Stimulated activated CD8-positive, alpha-beta memory T cell treated with anti-CD3 and anti-CD28 coated beads, Interleukin-15, amount 100 ng/mL, for 24 hours (primary cell): ENCODE measurements at places on chromosomes 2 and 18.

GRCh38 chr2:10588931-10589330, 100.8 kb downstream of the NOL10 start:
- no peak for DNase-seq

- DNase-seq = no peak
Measured at GRCh38 chr2:118936306-118936705, 5.7 kb upstream of the MARCO start.

DNA sequence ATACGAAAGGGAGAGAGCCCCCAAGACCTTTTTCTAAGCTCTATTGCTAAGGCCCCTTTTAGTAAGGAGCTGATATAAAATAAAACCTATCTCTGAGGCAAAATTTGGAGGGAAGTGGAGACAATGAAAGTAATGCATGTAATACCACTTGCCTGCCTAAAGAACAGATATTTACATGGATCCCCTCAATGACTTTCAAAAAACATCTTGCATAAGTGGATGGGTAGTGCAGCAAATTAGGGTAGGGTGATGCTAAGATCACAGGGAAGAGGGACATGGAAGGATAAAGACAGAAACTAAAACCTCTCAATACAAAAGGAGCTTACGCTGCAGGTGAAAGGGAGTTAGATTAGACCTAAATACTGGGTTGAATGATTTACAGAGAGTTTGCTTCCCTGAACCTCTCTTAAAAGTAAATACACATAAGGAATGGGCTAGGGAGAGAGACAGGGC, 1.1 kb downstream of the ZNF513 start:
- DNase-seq = no peak

GRCh38 chr2:142724186-142724585, 153.3 kb upstream of the KYNU start:
- DNase-seq = no peak

DNA sequence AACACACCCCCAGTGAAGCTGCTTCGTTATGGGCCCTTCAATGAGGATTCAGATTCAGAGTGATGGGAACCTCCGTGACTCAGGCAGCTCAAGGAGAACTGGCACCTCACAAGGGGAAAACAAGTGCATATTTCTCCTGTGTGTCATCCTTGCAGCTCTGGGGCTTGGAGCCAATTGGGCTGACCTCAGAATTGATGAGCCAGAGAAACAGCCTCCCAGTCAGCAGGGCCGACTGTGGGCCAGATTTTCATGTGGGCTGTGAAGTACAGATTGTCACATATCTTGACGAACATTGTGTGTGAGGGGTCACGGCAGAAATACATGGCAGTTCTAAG, 189.6 kb upstream of the SP5 start:
- no peak for DNase-seq

DNA sequence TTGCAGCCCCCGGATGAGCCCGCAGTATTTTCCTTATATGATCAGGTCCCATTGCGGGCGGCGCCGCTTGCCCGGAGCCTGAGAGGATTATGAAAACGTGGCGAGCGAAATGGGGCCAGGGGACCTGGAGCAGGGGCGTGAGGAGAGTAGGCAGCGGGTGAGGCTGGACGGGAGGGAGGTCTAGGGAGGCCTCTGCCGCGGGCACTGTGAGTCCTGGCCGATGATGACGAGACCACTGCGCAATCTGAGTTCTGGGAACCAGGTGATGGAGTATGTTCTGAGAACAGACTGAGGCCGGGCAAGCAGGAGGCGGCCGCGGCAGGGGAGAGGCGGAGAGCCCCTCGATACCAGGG, 790 bp upstream of the ACAA2 start:
- peak; percentile 20 for DNase-seq

DNA sequence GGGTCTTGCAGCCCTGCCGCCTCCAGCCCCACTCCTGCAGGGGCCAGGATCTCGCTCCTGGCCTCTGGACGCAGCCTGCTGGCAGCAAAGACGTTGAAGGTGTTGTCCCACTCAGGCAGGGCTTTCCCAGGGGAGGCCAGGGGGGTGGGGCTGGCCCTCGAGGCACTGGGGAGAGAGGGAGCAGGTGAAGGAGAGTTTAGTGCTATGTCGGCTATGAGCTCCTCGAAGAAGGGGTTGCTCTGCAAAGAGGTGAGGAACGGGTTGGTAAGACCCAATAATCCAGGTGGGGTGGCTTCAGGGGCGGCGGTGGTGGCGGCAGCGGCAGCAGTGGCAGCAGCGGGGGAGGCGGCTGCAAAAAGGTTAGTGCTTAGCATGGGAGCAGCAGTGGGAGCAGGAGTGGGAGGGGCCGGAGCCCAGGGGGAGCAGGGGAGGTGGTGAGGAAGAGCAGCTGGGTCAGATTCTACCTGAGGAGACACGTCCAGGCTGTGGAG, 9.7 kb upstream of the SFXN5 start:
- DNase-seq = no peak

DNA sequence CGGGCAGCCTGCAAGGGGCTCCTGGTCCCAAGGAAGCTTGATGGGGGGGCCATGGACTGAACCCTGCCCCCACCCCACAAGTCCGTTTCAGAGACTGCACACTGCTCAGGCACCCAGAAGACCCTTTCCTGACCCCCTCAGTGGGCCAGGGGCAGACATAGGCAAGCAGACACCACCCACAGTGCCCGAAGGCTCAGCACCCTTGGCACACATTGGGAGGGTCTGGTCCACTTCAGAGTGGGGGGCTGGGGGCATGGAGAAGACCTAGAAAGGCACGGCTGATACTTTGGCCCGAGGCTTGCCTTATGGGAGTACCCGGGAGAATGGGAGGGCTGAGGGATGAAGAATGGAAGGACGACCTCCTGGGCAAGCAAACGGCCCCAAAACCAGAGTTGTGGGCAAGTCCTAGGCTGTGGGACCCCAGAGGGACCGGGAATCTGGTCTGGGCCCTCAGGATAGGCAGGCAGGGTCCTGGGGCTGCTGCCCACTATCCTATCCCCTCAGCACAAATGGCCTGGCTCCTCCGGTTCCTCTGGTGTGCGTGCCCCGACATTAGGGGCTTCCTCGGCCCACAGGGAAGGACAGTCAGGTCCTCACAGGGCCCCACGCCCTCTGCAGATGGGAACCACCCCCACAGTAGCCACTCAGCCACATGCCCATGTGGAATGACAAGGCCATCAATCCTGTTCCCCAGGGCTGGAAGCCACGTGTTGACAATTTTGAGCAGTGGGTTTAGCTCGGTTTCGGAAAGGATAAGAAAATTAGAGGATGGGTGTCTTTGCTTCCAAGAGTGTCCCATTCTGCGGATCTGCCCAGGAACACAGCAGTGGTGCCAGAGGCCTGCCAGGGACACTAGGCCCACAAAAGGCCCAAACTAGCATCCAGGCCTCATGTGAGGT, 15.0 kb upstream of the GPC1 start:
- DNase-seq = no peak

- DNase-seq = no peak
Measured at GRCh38 chr2:129444751-129445150, 534.7 kb upstream of the RAB6C start.

DNA sequence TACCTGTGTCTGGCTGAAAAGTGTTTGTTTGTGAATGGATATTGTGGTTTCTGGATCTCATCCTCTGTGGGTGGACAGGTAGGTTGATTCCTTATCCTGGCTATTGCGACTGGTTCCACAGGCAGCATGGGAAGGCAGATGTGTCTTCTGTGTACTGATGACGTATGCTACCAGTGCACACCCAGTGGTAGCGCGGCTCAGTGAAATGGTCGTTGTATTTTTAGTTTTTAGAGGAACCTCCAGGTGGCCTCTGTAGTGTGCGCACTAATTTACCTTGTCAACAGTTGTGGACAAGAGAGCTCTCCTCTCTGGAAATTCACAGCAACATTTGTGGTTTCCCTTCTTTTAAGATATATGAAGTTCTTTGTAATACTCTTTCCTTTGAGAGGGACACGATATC, 52.5 kb downstream of the CCDC74A start:
- no peak for DNase-seq

DNA sequence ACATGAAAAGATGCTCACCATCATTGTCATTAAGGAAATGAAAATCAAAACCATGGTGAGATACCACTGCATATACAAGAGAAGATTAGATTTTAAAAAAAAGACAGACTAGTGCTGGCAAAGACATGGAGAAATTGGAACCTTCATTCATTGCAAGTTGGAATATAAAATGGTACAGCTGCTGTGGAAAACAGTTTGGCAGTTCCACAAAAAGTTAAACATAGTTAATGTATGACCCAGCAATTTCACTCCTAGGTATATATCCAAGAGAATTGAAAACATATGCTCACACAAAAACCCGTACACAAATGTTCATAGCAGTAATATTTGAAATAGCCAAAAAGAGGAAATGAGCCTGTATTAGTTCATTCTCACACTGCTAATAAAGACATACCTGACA, 33.7 kb upstream of the MBOAT2 start:
- DNase-seq = no peak

DNA sequence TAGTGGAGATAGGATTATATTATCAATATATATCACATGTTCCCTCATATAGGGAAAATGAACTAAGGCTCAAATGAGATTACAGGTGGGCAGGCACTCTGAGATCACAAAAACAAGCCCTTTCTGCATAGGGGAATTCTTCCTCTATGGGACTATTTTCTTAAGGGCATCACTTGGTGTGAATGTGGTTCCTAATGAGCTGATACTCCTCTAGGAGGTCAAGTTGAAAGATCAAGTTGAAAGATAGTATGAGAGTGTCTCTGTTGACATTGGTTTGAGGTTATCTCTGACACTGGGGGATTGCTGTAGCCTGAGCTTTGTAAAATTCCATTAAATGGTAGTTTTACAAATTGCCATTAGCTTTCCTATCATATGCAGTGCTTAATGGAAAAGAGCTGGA, 270.4 kb downstream of the PRKCE start:
- no peak for DNase-seq

DNA sequence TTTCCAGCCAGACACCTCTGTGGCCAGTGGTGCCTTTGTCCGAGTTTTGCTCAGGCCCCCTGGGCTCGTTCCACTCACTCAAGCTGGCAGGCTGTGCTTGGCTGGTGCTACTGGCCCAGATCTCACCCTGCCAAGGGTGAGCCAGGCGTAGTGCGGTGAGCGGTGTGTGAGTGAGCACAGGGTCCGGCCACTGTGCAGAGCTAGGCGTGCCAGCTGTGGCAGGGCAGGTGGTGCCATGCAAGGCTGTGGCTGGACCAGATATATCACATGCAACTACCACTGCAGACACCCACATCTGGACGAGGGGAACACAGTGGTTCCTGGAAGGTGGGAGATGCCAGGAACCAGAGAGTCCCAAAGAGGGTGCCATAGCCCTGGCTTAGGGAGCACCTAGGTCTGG, 70.1 kb downstream of the SRBD1 start:
- DNase-seq = no peak

- no peak for DNase-seq
Measured at GRCh38 chr2:112800881-112801583, 16.7 kb upstream of the IL1A start.

GRCh38 chr2:241040081-241040803, 41.8 kb downstream of the SNED1 start:
- DNase-seq = no peak

- no peak for DNase-seq
Measured at GRCh38 chr2:171405546-171405945, 28.2 kb downstream of the METTL8 start.

DNA sequence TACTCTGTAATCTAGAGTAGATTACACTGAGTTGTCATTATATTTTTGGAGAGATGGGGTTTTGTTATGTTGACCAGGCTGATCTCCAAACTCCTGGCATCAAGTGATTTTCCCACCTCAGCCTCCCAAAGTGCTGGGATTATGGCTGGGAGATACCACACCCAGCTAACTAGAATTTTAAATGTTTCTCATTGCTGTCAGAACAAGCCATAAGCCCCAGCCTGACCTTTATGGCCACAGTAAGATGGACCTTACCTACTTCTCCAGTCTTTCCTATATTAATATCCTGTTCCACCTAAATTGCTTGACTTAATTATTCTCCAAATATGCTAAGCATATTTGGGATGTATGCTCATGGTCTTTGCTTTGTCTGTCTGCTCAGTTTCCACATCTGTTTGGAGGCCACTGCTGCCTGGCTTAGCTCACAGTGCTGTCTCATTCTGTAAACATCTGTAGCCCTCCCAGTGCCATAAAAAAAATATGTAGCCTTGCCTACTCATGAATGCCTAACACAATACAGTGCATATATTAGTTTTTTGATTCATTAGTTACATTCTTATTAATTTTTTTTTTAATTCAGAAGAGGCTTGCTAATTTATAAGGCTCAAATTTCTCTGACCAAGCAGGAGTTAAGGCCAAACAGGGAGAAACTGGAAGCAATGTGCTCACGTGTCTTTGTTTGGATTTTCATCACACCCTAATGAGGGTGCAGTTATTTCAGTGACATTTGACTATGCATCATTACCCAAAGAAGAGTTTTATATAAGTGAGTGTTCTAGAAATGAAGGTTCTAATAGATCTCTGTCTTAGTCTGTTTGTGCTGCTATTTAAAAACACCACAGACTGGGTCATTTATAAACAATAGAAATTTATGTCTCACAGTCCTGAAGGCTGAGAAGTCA, 45.3 kb upstream of the PSME4 start:
- no peak for DNase-seq

DNA sequence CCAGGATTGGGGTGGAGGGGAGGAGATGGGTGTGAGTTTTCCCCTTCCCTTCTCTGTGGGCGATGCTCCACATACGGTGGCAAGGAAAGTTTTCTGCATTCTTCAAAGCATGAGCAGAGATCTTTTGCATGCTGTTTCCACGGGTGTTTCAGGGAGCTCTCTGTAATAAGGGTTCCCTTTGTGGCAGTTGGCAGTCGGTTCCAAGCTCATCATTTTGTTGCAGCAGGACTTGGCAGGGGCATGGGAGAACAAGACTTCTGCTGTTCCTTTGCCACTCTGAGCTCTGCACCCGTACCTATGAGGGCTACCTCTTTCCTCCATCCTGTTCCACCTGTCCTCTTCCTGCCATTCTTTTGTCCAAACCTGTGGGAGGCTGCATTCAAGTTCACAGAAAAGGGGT, 71.3 kb upstream of the SPRED2 start:
- DNase-seq = no peak
